NCI-H1105 (cell line): ENCODE measurements at places on chromosomes 1 and 21.

DNA sequence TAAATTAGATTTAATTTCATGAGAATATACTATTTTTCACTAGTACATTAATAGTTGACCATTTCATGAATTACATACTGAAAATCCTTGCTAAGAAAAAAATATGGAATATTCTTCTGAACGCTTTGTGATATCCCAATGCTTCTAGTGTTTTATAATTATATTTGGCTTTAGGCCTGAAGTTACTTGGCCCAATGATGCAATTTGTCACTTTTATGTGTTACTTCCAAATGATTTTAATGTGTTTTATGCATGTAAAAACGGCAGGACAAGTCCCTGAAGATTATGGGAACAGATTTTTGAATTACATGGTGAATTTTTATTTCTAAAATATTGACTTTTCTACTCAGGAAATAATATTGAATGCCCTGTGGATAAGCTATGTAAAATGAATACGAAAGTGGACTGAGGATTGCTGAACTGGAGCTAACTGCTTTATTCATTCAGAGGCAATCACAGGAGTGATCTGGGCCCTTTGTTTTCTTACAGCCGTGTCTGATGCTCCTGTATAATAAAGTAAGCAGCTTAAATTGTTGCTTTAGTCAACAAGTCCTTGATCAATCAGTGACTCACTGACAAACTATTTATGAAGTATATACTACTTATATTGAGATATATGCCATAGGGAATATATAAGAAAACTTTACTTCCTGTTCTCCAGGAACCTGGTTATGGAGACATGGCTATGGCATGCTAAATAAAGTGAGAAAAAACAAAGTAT, 543.0 kb upstream of the RGS18 start:
- DNase-seq, result no peak

GRCh38 chr1:161260376-161261260, 2.1 kb downstream of the PCP4L1 start:
- no peak for DNase-seq

DNA sequence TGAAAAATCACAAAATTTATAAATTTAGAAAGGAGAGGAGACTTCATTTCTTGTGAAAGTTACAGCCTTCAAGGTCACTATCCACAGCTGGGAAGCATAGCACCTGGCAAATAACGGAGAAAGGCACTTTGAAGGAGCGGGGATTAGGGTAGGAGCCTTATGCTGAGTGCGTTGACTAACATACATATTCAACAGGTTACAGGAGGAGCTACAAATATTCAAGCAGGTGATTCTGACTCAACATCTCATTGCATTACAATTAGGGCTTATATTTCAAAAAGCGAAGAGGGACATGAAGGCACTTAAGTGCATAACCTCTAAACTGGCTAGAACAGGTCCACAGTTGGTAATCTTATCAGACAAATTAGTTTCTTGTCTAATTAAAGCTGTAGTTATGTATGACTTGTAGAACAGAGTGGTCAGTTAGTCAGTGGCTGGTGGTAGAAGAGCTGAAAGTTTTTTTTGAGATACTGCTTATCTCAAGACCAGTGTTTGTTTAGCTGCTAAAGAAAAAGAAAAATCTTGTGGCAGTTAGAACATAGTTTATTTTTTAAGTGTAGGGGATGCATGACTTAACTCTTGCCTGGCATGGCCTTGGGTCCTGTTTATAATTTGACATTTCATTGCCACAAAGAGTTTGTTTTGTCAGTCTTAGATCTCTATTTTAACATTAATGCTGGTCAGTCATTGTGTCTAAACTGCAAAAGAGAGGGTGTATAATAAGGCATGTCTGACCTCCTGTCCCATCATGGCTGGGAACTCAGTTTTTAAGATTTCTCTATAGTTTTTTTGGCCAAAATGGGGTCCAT, 311.5 kb downstream of the DUSP10 start:
- no peak for DNase-seq

- no peak for DNase-seq
Observed at GRCh38 chr1:99969260-99969728, 502 bp upstream of the SLC35A3 start.

- no peak for DNase-seq
Observed at GRCh38 chr1:31712630-31713029, 8.8 kb upstream of the COL16A1 start.

- no peak for DNase-seq
Observed at GRCh38 chr1:100924991-100925390, 29.1 kb downstream of the SLC30A7 start.

- no peak for DNase-seq
Observed at GRCh38 chr1:45827256-45827655, 23.8 kb downstream of the MAST2 start.

- DNase-seq, result no peak
Observed at GRCh38 chr1:108601708-108602410, 42.0 kb downstream of the EEIG2 start.

- no peak for DNase-seq
Observed at GRCh38 chr1:19664453-19665185, at the start of gene HTR6. HTR6 (plus strand) TSS chr1:19664875; CDS start chr1:19665754, 879 bp downstream.

DNA sequence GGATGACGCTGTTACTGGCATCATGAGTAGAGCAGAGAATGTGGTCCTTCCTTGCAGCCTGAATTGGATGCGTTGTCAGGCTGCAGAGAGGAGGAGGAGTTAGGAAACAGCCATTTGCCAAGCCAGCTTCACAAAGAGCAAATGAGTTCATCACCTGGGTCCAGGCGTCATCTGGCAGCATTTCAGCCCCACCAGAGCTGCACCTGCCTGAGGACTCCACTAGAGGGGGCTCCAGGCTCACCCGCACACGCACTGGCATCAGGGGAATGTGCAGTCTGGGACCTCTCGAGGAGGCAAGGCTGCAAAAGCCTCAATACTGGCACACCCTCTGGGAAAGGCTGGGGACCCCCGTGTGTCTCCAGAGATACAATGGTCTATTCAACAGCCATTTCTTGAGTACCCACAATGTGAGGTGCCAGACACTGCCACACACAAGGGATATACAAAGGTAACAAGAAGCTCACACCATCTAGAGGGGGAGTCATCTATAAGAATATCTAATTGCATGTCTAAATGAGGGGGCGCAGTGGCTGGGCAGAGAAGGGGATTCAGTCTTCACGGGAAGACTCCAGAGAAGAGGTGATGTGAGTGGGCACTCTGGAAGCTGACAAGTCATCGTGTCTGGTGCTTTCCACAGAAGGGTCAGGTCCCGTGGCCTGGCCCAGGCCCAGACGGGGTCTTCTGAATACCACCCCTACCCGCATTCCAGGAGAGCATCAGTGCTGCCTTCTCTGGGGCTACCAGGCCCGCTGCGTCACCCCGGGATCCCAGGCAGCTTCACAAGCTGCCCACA, 53.5 kb upstream of the CNTN2 start:
- peak; percentile 65 for DNase-seq

DNA sequence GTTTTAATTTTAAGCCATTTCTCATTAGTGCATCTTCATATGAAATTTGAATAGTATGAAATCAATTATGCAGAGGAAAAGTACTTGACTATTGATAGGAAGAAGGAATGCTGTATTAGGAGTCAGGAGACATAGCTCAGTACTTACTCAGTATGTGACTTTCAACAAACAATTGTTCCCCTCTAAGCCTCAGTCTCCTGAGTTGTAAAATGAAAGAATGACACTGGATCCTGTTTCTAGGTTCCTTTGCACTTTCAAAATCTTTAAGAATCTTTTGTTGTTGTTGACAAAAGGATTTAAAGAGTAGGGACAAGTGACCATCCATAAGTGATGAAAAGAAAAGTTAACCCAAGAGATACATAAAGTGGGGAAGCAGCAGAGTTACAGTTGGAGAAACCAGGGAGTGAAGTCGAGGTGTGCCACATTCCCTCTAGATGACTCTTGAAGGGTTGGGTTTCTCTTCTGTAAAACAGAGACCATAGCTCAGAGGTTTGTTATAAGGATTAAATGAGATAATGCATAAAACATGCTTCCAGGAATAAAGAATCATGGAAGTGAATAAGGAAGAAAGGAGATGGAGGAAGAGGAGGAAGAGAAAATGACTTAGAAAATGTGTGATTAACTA, 105.7 kb upstream of the KCNJ15 start:
- DNase-seq, result no peak

DNA sequence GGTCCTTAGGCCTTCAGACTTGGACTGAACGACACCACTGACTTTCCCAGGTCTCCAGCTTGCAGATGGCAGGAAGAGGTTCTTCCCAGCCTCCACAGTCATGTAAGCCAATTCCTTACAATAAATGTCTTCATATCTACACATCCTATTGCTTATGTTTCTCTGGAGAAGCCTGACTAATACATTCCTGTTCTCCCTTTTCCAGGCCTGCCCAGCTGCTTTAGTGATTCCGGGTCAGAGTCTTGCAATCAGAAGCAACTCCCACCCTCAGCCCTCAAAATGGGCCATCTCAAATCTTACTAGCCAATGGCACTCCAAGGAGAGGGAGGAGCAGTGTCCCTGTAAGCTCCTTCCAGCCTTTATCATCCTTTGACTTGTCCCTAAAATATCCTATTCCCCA, 16.4 kb upstream of the CPT2 start:
- DNase-seq, result no peak

- DNase-seq, result peak; percentile 57
Observed at GRCh38 chr1:42922687-42923366, 35.8 kb downstream of the SLC2A1 start.

- DNase-seq, result no peak
Observed at GRCh38 chr1:94884106-94884505, 42.8 kb downstream of the CNN3 start.

GRCh38 chr21:45202889-45203288, 84.8 kb downstream of the POFUT2 start:
- no peak for DNase-seq

- DNase-seq, result no peak
Observed at GRCh38 chr21:46226920-46227599, 1.5 kb downstream of the LSS start.

DNA sequence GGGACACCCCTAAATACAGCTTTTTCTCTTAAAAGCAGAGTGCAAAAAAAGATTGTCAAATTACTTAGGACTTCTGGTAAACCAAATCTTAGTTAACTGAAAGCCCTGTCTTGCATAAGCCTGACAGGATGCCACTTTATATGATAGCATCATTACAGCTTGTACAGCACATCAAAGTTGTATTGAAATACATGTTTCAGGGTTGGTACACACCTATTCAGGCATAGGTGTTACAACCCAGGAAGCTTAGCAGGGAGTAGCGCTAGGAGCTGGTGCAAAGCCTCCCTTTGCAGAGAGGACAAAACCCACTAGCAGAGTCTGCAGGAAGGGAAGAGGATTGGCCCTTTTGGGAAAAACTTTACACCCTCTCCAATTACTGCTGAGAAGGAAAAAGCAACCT, 258.9 kb upstream of the SGIP1 start:
- DNase-seq, result no peak

DNA sequence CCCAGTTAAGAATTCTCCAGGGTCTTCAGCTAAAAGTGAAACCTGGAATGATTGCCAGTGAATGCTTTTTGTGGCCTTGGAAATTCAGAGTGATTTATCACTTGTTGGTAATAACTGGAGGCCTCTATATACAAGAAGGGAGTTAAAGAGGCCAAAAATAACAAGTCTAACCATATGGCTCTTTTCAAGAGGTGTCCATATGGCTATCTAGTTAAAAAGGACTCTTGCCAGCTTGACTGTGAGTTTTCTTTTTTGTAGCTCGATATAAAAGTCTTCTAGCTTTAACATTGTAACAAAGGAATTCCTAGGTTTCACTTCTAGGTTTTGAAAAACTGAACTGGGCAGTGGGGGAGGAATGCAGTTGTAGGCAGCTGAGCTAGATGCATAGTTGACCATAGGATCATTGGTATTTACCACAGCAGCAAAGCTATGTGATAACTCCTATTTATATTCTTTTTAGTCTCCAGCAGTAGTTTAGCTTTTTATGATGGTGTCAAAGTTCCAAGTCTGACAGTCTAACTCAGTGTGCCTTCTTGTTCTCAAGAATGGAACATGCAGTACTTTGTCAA, 44.4 kb downstream of the CACHD1 start:
- no peak for DNase-seq

DNA sequence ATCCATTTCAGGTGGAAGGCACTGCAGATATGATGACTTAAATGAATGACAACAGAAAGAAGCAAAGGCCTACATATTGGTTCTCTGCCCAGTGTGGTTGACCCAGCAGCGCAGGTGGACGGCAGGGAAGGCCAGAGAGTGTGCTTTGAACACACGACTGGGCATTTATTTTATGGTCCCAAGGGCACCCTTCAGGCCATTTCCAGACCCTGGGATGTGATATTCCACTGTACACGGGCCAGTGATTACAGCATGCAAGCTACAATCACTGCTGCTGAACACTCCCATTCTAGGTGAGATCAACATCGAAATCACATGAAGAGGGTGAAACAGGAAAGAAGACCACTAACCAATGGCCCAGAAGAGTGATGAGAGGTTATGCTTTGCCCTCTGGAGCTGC, 33.8 kb downstream of the PCNX2 start:
- no peak for DNase-seq

DNA sequence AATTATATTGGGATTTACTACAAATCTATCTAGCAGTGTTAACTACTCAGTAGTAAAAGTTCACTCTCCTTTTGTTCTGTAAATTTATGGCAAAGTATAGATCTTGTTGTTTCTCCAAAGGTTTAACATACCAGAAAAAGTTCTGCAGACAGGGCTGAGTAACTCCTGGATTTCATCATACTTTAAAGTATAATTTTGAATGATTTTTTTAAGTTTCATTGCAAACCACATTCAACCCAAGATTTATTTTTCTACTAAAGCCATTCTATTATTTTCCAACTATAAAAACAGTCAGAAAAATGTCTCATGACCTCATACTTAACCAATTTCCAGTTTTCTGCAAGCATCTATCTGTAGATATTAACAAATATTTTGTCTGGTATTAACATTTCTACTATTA, 585.8 kb upstream of the ZRANB2 start:
- no peak for DNase-seq

- DNase-seq, result no peak
Observed at GRCh38 chr1:60965280-60965854, 117.0 kb upstream of the NFIA start.

GRCh38 chr1:59422921-59423575, 126.2 kb downstream of the FGGY start:
- DNase-seq, result no peak

GRCh38 chr21:35390013-35390776, 341.1 kb upstream of the RUNX1 start:
- DNase-seq, result peak; percentile 87

DNA sequence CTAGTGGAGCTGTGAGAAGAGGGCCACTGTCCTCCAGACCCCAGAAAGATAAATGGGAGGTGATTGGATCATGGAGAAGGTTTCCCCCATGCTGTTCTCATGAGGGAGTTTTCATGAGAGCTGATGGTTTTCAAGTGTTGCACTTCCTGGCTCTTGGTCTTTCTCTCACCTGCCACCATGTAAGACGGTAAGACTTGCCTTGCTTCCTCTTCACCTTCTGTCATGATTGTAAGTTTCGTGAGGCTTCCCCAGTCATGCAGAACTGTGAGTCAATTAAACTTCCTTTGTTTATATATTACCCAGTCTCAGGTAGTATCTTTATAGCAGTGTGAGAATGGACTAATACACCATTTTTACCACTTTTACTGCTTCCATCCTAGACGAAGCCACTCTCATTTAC, 27.6 kb downstream of the GPR88 start:
- no peak for DNase-seq

- no peak for DNase-seq
Observed at GRCh38 chr1:239997515-239998311, 94.0 kb upstream of the FMN2 start.

GRCh38 chr1:91693557-91693956, 192.4 kb downstream of the TGFBR3 start:
- DNase-seq, result no peak
